Activated CD4-positive, alpha-beta T cell treated with anti-CD3 and anti-CD28 coated beads for 36 hours (primary cell): ENCODE measurements at places on chromosomes 11 and 22. TPM values are rescaled to one million over a fixed set of nuclear protein-coding genes. Genes with fewer than 3 reads are reported as not detected.

The SLC22A9 gene
- not detected for total RNA-seq

The DLAT gene
- 49.1 TPM for total RNA-seq

DNA sequence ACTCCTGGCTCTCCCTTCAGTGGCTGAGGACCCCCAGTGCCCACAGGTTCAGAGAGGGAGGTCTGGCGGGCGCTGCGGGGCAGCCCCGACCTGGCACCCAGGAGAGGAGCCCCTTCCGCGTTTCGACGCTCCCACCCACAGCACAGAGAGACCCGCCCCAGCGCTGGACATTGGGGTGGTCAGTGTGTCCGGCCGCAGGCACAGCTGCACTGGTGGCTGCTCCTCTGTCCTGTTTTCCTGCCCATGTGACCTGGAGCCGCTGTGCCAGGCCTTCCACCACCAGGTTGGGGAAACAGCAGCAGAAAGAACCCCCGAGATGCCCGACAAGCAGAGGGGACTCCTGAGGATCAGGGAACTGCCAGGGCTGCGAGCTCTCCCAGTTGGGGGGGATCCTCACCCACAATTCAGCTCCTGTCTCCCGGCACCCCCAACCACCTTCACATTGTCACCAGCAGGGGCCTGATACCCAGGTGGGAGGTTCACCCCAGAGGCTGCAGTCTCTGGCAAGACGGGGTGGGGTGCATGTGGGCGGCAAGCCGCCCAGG lies 13.6 kb downstream of the KRTAP5-5 start:
- H3K27ac ChIP-seq: no peak overlapping the region
- DNase-seq: no peak
- peaks cover 6% of the 10 kb centered on the region for H3K27me3 ChIP-seq
- H3K4me3 ChIP-seq: no peak overlapping the region
- H3K4me1 ChIP-seq: no peaks in the 10 kb centered on the region
- H3K36me3 ChIP-seq: no peaks in the 10 kb centered on the region

DNA sequence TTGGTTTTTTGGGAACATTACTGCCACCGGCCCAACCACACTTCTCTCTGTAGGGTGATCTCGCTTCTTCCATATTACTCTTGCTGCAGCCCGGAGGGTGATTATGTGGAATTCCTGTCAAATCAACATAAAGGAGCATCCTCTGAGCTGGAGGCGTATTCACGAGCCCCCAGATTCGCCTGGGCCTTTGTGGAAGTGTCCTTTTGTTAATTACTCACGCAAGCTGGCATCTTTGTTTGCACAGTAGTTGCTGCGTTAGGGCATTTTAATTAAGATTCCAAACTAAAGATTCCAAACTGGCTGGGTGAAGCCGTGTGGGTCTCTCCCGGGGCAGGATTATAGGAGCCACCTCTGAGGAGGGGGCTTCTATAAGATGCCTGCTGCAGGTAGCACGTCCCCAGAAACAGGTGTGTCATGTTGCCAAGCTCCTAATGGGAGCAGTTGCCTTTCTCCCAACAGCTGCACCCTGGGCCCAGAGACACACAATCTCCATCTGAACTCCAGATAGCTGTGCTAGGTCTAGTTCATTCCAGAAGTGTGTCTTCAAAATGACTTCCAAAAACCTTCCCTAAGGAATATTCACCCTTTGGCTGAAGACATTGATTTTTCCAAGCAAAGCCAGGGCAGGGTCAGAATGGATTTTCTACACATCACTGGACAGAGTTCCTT lies 40.9 kb downstream of the SHISAL1 start:
- no peak for DNase-seq
- no peaks in the 10 kb centered on the region for H3K4me1 ChIP-seq
- no peaks in the 10 kb centered on the region for H3K36me3 ChIP-seq
- H3K4me3 ChIP-seq: no peak overlapping the region
- H3K27me3 ChIP-seq: peaks cover 4% of the 10 kb centered on the region
- no peak overlapping the region for H3K27ac ChIP-seq

GRCh38 chr22:48205790-48206189 lies 1443.3 kb downstream of the TBC1D22A start:
- H3K4me1 ChIP-seq: no peaks in the 10 kb centered on the region
- no peak overlapping the region for H3K4me3 ChIP-seq
- no peak overlapping the region for H3K27ac ChIP-seq
- no peak for DNase-seq

- no peak for DNase-seq
- H3K4me1 ChIP-seq: peaks cover 15% of the 10 kb centered on the region
- no peak overlapping the region for H3K4me3 ChIP-seq
- peaks cover 38% of the 10 kb centered on the region for H3K36me3 ChIP-seq
- H3K27ac ChIP-seq: no peak overlapping the region
- peaks cover 16% of the 10 kb centered on the region for H3K27me3 ChIP-seq
These were observed 13.8 kb upstream of the AIFM3 start for GRCh38 chr22:20953342-20953608.
